NCI-H774 (cell line): ENCODE measurements at places on chromosomes 1 and 21.

GRCh38 chr21:41559658-41560631 lies 52.0 kb upstream of the TMPRSS2 start:
- DNase-seq = no peak

GRCh38 chr21:46215436-46216131 lies 13.0 kb downstream of the LSS start:
- DNase-seq = no peak

- no peak for DNase-seq
Observed at GRCh38 chr1:6172549-6172948, 7.6 kb downstream of the CHD5 start.

DNA sequence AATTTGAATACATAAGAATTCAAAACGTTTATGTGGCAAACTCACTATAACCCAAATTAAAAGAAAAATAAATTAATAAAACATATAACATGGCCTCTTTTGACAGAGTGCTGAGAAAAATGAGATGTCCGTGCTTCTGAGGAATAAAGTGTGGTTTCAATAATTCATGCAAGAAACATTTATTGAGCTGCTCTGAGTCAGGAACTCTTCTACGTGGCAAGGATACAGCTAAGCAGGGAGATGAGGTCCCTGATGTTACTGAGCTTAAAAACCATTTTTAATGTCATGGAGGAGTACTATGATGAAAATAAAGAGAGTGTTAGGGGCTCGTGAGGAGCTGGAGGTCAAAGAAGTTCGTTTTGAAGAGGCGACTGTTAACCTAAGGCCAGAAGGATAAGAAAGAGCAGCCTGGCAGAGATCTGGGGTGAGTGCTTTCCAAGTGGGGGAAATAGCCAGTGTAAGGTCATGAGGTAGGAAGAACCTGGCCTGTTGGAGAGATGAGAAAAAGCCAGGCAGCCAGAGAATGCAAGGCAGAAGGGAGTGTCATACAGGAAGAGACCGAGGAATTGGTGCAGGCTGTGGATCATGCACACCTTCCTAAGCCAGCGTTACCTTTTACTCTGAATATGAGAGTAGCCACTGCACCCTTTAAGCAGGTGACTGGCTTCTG lies 182.2 kb upstream of the DUSP10 start:
- no peak for DNase-seq

GRCh38 chr1:224897529-224898327 lies 31.7 kb upstream of the DNAH14 start:
- DNase-seq = no peak

- peak; percentile 94 for DNase-seq
Observed at GRCh38 chr1:201702936-201703335, 126.0 kb upstream of the IPO9 start.

DNA sequence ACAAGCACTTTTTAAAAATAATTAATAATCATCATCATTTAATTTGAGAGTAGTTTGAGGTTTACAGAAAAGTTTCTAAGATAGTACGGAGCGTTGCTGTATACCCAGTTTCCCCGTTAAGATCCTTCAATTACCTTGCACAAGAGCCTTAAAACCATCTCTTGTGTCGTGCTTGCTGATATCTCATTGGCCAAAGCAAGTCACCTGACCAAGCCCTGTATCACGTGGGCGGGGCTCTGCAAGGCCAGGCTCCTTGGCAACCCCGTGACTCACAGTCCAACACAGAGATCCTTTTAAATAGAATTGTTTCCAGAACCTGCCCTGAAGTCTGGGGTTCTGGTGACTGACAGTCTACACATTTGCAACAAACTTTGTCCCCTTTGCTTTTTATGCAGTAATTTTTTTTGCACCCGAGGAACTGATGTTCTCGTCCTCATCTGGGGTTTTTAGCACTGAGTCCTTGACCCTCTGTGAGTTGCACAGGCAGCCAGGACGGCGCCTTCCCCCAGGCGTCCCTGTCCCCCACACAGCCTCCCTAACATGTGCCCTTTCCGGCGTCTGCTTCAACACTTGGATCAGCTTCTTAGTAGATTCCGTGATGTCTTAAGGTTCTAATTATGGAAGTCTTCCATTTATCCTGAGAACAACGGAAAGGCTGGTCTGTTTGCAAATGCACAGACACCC lies 183.3 kb upstream of the TMEM51 start:
- DNase-seq = no peak

- no peak for DNase-seq
Observed at GRCh38 chr21:31479714-31480113, 135.7 kb upstream of the TIAM1 start.

DNA sequence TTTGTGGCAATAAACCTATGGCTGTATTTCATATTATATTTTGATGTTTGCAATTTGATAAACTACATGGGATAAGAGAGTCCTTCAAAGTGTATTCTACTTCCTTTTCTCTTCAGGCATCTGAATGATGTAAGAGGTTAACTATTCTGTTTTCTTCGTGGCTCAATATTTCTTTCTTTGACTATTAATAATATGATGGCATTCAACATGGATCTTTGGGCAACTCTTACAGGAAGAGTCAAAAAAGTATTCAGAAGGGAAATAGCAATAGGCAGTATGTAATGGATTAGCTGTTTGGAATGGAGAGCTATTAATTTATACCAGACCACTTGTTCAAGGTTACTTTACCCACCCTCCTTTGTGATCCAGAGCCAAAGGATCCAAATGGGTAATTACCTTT lies 74.4 kb downstream of the HMCN1 start:
- no peak for DNase-seq

- no peak for DNase-seq
Observed at GRCh38 chr1:1291023-1291528, 10.8 kb downstream of the SCNN1D start.
